Tibial nerve (tissue), 4 donors: ENCODE measurements at places on chromosomes 5 and 9. TPM values are rescaled to one million over a fixed set of nuclear protein-coding genes. Genes with fewer than 3 reads are reported as not detected.

DNA sequence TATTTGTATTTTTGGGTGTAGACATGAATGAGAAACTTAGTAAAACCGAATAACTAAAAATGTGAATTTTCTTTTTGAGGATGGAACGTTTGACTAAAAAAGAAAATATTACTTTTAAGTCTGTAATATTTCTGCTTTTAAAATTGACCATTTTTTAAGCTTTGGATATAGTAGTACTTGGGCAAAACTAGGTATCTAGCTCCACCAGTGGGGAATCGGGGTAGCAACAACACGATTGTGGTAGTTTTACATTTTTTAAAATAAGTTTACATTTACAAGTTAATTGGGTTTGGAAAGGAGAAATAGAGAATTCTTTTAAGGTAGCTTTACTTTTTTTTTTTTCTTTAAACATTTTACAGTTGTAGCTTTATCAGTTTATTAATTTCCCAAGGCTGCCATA lies 154.4 kb downstream of the MAN2A1 start:
- no peaks in the 10 kb centered on the region for H3K4me1 ChIP-seq
- no peak for DNase-seq
- peaks cover 59% of the 10 kb centered on the region for H3K36me3 ChIP-seq
- H3K27ac ChIP-seq, result no peak overlapping the region
- no peaks in the 10 kb centered on the region for H3K27me3 ChIP-seq
- H3K4me3 ChIP-seq, result no peak overlapping the region

DNA sequence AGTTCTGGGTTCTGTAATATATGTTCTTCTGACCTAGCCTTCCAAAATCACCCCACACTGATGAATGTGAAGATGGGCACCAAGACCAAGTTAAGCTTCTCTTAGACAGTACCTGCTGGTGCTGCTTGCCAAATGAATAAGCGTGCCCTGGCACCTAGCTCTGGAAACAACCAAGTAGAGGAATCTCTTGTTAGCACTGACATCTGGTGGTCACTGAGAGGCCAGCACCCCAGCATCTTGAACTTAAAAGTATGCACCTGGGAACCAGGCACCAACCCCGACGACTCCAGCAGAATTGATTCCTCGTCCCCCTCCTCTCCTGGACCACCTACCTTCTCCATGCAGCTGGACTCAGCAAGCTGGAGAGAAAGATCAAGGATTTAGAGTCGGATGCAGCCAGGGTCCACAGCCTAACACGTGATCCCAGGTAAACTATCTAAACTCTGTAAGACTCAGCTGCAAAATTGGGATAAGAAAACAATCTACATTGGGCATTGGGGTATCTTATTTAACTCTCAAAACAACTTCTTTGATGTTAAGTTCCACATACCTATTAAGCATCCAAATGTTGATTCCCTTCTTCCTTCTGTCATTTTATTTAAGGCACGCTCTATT lies 89.8 kb downstream of the SLC1A3 start:
- H3K4me1 ChIP-seq, result peaks cover 20% of the 10 kb centered on the region
- no peaks in the 10 kb centered on the region for H3K36me3 ChIP-seq
- H3K27me3 ChIP-seq, result no peaks in the 10 kb centered on the region
- H3K27ac ChIP-seq, result no peak overlapping the region

DNA sequence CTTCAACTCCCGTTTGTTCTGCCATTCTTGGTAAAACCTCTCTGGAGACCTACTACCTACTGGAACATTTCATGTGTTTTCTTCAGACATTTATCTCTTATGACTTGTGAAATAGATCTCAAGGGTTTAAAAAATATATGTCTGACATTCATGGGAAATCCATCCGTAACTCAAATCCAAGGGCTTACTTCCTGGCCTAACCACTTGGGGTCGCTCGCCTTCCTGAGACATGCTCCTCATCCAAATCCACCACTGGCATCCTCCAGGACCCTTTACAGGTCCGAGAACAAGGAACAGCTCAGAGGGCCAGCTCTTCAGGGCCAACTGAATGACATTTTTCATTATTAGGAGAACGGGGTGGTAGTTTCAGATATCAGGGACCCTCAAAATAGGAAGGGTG lies 235.1 kb upstream of the TUT7 start:
- no peaks in the 10 kb centered on the region for H3K4me1 ChIP-seq
- H3K27ac ChIP-seq, result no peak overlapping the region
- H3K36me3 ChIP-seq, result no peaks in the 10 kb centered on the region
- H3K4me3 ChIP-seq, result no peak overlapping the region
- no peaks in the 10 kb centered on the region for H3K27me3 ChIP-seq
- no peak for DNase-seq

- DNase-seq, result no peak
- H3K4me3 ChIP-seq, result no peak overlapping the region
- no peaks in the 10 kb centered on the region for H3K36me3 ChIP-seq
- no peak overlapping the region for H3K27ac ChIP-seq
Measured at GRCh38 chr5:178107756-178108310, 5.5 kb upstream of the N4BP3 start.

- no peak overlapping the region for H3K4me3 ChIP-seq
- H3K27me3 ChIP-seq, result no peaks in the 10 kb centered on the region
- no peak overlapping the region for H3K27ac ChIP-seq
Measured at GRCh38 chr5:81151546-81151945, 81.6 kb upstream of the CKMT2 start.

GRCh38 chr5:72266862-72267261 lies 53.2 kb downstream of the MRPS27 start:
- peaks cover 13% of the 10 kb centered on the region for H3K4me1 ChIP-seq
- no peak for DNase-seq

DNA sequence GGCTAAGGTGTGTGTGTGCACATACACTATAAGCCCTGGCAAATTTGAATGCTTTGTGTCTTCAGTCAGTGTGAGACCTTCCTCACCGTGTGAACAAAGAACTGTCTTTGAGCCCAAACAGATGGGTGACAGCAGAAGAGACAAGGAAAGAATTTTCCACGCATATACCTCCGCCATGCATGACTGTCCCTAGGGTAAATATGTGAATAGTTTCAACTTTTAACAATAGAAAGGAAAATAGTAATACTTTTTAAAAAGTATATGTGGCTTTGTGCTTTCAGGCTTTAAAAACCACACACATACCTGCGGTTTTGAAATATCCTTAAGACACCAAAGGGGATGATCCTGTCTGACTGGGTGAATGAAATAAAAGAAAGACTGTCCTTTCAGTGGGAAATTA lies 438.6 kb upstream of the MPDZ start:
- no peak for DNase-seq
- no peaks in the 10 kb centered on the region for H3K36me3 ChIP-seq
- no peak overlapping the region for H3K4me3 ChIP-seq
- H3K27ac ChIP-seq, result no peak overlapping the region
- H3K4me1 ChIP-seq, result no peaks in the 10 kb centered on the region
- no peaks in the 10 kb centered on the region for H3K27me3 ChIP-seq

DNA sequence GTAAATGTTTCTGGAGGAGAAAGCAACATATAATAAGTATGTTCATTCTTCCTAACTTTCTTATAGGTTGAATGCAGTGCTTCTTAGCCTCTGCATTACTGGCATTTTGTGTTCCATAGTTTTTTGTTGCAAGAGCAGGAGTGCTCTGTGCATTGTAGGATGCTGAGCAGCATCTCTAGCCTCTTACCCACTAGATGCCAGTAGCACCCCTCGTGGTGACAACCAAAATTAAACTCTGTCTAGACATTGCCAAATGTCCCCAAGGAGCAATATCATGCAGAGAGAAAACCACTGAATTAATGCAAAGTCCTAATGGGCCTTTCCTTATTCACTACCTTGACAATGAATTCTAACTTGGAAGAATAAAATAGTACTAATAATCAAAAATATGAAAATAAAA lies 147.0 kb downstream of the GLIS3 start:
- H3K36me3 ChIP-seq, result no peaks in the 10 kb centered on the region
- no peak for DNase-seq
- H3K27me3 ChIP-seq, result no peaks in the 10 kb centered on the region
- no peaks in the 10 kb centered on the region for H3K4me1 ChIP-seq
- H3K27ac ChIP-seq, result no peak overlapping the region

GRCh38 chr5:154977409-154977808 lies 36.1 kb upstream of the KIF4B start:
- DNase-seq, result no peak
- no peaks in the 10 kb centered on the region for H3K36me3 ChIP-seq
- no peaks in the 10 kb centered on the region for H3K4me1 ChIP-seq
- no peaks in the 10 kb centered on the region for H3K27me3 ChIP-seq

GRCh38 chr5:138725153-138725817 lies 27.9 kb upstream of the CTNNA1 start:
- H3K27me3 ChIP-seq, result no peaks in the 10 kb centered on the region
- peak; percentile 7 for DNase-seq
- H3K27ac ChIP-seq, result peak overlapping the region; percentile 87
- H3K36me3 ChIP-seq, result no peaks in the 10 kb centered on the region
- peaks cover 6% of the 10 kb centered on the region for H3K4me1 ChIP-seq

- no peak overlapping the region for H3K27ac ChIP-seq
- H3K4me1 ChIP-seq, result no peaks in the 10 kb centered on the region
- H3K4me3 ChIP-seq, result no peak overlapping the region
Measured at GRCh38 chr5:152933056-152933455, 528.0 kb upstream of the NMUR2 start.

DNA sequence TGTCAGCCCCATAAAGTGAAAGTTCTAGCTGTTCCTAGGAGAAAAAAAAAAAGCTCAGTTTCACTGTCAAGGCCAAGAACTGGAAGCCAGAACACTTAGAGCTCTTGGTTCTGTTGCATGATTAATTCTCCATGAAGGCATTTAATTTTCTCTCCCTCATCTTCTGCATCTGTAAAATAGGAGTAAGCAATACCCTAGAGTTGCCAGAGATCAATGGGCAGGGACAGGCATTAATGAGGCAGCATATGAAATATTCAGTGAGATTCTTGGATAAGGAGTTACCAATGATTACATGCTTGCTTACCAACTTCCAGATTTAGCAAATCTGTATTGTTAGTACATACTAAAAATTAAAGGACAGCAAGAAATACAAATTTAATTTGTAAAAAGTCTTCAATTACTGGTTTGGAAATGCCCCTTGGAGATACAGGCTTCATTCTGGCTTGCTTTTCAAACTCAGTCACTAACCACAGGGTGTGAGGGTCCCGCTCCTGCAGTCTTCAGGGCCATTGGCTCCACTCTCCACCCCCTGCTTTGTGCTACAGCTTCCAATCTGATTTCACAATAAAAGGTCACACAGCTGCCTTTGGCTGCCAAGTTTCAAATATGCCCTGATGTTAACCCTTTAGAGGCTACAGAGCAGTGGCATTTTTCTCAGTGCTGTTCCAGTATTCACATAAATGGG lies 624.6 kb downstream of the BNC2 start:
- DNase-seq, result no peak
- peak overlapping the region; percentile 33 for H3K27ac ChIP-seq
- no peak overlapping the region for H3K4me3 ChIP-seq

DNA sequence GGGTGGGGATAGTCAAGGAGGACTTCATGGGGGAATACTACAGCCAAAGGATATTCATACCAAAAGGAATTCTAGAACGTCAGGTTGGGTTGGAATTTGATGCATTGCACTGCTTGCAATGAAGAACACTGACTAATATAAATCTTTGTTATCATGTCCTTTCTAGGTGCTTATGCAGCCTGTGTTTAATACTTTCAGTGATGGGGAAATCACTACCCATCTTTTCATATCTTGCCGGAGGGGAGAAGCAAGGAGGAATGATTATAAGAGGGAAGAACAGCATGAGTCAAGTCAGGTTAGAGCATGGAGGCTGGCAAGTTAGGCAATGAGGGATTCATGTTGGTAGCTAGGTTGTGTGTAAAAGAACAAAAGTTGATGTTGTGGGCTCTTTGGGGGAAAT lies 5.1 kb upstream of the CCDC69 start:
- no peaks in the 10 kb centered on the region for H3K27me3 ChIP-seq
- H3K27ac ChIP-seq, result no peak overlapping the region
- H3K36me3 ChIP-seq, result no peaks in the 10 kb centered on the region

DNA sequence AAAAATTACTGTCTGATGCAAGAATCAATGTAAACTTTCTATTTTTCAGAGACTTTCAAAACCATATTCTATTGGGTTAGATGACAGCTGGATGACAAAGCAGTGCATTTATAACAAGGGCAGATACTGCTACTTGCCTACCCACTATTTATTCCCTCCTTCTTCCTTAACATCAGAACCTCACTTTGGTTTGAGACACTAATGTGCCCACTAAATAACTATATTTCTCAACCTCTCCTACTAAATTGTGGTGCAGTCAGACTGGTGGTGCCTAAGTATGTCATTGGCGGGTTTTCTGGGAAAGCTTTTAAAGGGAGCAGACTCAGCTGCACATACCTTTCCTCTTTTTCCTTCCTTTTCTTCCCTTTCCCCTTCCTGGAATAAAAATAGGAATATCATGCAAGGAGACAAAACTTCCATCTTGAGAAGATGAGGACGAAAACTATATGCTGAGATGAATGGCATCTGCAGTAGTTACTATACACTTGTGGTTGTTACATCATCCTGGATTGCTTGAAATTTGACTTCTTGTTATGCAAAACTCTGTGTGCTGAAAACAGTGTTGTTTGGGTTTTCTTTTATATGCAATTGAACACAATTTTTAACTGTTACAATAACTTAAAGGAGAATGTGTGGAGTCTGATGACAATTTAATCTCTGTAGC lies 43.8 kb downstream of the PRR16 start:
- no peak overlapping the region for H3K27ac ChIP-seq
- H3K4me1 ChIP-seq, result no peaks in the 10 kb centered on the region
- H3K4me3 ChIP-seq, result no peak overlapping the region
- H3K36me3 ChIP-seq, result no peaks in the 10 kb centered on the region

DNA sequence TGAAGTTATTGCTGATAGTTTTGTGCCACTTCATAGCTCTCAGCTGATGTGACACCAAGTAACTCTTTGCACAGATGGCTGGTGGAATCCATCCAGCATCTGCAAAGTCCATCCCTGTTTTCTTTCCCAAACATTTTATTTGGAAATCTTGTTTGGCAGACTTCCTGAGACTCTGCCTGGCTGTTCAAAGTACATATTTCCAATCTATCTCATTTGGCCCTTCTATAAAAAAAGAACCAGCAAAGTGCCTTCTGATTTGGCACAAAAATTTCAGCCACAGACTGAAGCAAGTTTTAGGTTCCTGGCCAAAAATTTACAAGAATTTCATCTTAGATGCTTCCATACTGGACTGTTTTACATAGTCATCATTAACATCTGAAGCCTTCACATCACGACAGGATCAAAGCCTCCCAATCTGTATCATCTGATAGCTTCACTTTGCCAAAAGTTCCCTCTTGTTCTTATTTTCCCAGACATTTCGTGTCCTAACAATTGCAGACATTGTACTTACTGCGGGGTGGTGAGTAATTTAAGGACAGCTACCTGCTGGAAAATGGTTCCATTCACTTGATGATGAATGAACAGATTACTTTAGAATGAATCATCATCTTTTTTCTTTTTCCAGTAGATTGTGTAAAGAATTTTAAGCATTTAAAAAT lies 377.3 kb downstream of the KIAA0825 start:
- no peak overlapping the region for H3K27ac ChIP-seq
- no peak overlapping the region for H3K4me3 ChIP-seq
- no peaks in the 10 kb centered on the region for H3K36me3 ChIP-seq
- no peaks in the 10 kb centered on the region for H3K4me1 ChIP-seq

The TAF11L10 gene
- not detected for total RNA-seq

The PRRX2 gene
- 15.3 TPM for total RNA-seq

The SPINK13 gene
- not detected for total RNA-seq

The GBGT1 gene
- 32.9 TPM for total RNA-seq

The GABBR2 gene
- total RNA-seq, result 0.20 TPM

The UAP1L1 gene
- 20.7 TPM for total RNA-seq

The ADRA1B gene
- 3.6 TPM for total RNA-seq

The PFN3 gene
- not detected for total RNA-seq

The TEK gene
- 18.8 TPM for total RNA-seq
